Progenitor cell of endocrine pancreas (in vitro differentiated cells): ENCODE measurements at places on chromosomes 1 and 21.

DNA sequence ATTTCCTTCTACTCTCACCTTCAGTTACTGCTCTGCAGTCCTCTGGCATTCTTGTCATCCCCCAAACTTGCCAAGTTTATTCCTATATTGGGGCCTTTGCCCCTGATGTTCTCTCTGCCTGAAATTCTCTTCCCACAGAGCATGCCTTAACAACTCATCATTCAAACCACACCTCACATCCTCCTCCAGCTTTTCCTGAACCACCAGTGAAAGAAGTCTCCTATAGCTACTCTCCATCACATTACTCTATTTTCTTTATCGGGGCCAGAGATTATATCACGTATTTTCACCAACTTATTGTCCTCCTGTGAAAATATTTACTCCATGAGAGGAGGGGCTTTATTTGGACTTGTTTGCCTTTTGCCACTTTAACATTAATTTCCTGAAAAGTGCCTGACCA, 32.1 kb downstream of the EXTL2 start:
- DNase-seq = no peak
- H3K4me1 ChIP-seq = no peaks in the 10 kb centered on the region
- H3K27ac ChIP-seq = no peak overlapping the region
- no peaks in the 10 kb centered on the region for H3K27me3 ChIP-seq

DNA sequence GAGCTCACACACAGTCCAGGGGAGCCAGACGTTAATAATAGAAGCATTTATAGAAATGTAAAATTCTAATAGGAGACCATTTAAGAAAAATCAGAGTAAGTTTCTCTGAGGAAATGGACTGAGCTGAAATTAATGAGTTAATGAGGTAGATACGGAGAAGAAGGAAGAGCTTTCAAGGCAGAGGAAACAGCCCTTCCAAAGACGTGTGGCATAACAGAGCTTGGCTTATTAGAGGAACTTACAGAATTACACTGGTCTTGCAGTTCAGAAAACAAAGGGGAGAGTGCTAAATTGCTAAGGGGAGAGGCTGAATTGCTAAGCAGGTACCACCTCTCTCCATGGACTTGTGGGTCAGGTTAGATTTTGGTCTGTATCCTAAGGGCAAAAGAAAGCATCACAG, 8.2 kb upstream of the PIGK start:
- H3K36me3 ChIP-seq = peaks cover 17% of the 10 kb centered on the region
- DNase-seq = no peak
- H3K27ac ChIP-seq = no peak overlapping the region
- peaks cover 14% of the 10 kb centered on the region for H3K4me1 ChIP-seq
- no peaks in the 10 kb centered on the region for H3K27me3 ChIP-seq
- no peak overlapping the region for H3K4me3 ChIP-seq

DNA sequence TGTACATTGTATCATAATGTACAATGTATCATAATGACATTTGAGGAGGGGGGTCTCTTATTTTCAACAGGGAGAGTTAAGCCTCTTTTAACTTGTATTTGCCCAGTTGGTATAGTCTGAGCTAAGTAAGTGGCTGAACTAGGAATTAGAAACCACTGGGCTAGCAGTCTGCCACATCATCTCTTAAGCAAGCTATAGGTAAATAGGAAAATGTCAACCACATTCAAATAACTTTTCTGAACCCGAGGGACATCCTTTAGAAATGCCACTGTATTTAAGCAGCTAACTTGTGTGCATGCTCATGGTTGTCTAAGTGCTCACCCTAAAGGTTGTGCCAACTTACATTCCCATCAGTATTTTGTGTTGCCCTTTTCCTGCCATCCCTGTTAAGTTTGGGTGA, 35.5 kb upstream of the ASB17 start:
- no peaks in the 10 kb centered on the region for H3K27me3 ChIP-seq
- H3K4me3 ChIP-seq = no peak overlapping the region
- no peak for DNase-seq

DNA sequence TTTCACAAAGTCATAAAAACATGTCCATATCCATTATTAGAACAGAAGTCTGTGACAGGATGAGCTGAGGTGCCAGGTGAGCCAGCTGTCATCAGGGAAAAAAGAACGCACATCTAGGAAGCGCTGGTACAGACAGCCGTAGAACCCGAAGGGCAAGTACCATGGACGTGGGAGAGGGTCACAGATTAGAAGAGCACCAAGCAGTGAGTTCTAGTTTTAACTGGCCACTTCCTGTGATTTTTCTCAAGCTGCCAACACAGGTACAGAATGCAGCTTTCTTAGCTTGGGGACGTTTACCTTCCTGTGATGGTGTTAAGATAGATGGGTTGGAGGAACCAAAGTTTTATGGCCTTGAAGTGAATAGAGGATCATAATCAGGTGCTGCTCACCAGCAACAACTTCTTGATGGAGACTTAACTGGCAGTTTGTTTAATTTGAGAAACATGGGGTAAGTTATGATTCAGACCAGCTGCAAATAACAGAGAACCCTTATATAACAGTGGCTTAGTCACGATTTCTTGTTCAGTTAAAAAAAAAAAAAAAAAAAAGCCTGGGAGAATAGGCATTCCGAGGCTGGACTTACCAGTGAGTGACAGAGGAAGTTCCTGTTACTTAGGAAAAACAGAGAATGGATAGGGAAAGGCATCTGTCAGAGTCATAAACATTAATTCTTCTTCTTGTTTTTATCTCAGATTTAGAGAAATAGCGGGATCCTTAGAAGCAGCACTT, 30.9 kb downstream of the AGT start:
- peaks cover 28% of the 10 kb centered on the region for H3K36me3 ChIP-seq
- H3K4me3 ChIP-seq = no peak overlapping the region
- no peak for DNase-seq
- H3K27me3 ChIP-seq = no peaks in the 10 kb centered on the region

DNA sequence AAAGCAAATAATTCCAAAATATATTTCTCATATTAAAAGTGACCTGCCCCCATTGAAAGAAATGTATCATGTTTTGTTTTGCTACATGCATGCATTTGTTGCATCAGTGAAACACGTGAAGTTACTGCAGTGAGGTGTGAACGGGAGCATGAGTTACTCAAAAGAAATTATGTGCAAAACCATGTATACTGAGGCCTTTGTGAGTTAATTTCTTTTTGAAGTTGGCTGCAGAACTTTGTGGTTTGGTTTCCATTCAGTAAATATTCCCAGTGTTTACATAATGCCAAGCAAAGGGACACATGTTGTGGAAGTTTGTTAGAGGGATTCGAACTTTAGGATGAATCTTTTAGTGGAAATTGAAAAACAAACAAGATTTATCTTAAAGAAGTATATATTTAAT, 619.4 kb upstream of the ADAMTS5 start:
- no peak for DNase-seq
- H3K36me3 ChIP-seq = no peaks in the 10 kb centered on the region
- H3K4me3 ChIP-seq = no peak overlapping the region

DNA sequence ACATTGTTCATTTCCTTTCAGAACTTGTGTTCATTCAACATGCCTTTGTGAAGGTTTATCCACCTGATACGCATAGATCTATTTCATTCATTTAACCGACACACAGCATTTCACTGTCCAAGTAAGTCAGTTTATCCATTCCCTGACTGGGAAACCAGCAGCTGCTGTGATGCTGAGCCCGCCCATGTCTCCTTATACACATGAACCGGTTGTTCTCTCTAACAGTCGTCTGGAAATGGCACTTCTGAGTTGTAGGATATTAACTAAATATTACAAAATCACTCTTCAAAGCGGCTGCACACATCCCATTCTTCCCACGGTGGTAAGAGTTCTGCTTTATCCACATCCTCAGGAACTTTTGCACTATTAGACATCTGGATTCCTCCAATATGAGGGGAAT, 71.1 kb downstream of the NPHP4 start:
- DNase-seq = no peak
- H3K27me3 ChIP-seq = no peaks in the 10 kb centered on the region
- H3K27ac ChIP-seq = no peak overlapping the region
- peaks cover 5% of the 10 kb centered on the region for H3K36me3 ChIP-seq

DNA sequence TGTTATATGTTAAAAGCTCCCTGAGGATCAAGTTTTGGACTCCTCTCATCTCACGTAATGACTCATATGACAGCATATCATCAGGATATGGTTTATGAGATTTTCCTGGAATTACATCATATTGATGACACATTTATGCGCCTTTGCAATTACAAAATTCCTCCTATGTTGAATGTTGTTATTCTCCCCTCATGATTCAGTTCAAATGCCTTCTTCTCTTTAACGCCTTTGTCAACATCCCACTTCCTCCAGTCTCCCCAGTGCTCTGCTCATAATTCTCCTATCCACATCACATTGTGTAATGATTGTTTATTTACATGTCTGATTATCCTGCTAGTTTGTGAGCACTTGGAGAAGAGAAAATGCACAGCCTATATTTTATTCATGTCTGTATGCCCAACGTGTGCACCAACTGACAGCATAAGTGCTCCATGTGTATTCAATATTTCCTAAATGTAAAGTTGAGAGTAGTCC, 80.9 kb upstream of the BACH1 start:
- H3K27me3 ChIP-seq = no peaks in the 10 kb centered on the region
- no peak overlapping the region for H3K27ac ChIP-seq
- no peak for DNase-seq
- no peaks in the 10 kb centered on the region for H3K36me3 ChIP-seq
- no peak overlapping the region for H3K4me3 ChIP-seq

- H3K27me3 ChIP-seq = no peaks in the 10 kb centered on the region
- no peak for DNase-seq
- no peak overlapping the region for H3K4me3 ChIP-seq
- H3K36me3 ChIP-seq = no peaks in the 10 kb centered on the region
Observed at GRCh38 chr1:214518361-214518760, 33.0 kb downstream of the PTPN14 start.

DNA sequence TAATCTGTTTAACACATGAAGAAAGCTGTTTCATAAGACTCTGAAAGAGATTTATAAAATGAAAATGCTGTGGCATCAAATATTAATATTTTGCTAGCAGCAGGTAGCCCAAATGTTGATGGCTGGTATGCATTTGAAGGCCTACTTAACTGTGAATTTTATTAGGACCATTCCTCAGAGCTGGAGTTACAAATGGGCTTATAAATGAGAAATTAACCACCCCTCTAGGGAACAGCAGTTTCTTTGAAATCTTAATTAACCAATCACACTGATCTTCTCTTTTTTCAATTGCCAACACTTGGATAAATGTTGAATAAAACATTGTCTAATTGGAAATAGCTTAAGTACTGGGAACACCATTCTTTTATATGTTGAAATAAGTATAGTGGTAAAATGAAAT, 129.9 kb downstream of the GPR52 start:
- H3K36me3 ChIP-seq = peaks cover 8% of the 10 kb centered on the region
- no peaks in the 10 kb centered on the region for H3K27me3 ChIP-seq
- no peak overlapping the region for H3K4me3 ChIP-seq
- DNase-seq = no peak
- H3K4me1 ChIP-seq = no peaks in the 10 kb centered on the region

DNA sequence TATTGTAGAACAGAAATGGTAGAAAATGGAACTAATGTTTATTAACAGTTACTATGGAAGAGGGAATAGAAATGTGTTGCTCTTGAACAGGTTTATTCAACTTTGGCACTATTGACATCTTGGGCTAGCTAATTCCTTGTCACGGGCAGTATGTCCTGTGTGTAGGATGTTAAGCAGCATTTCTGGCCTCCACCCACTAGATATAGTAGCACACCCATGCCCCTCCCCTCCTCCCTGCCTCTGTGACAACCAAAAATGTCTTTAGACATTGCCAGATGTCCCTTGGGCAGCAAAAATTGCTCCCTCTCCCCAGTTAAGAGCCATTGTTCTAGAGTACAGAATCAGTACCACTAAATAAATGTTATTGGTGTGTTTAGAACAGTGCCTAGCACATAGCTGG, 91.4 kb upstream of the TPTE start:
- no peak overlapping the region for H3K27ac ChIP-seq
- H3K36me3 ChIP-seq = peaks cover 1% of the 10 kb centered on the region
- H3K27me3 ChIP-seq = no peaks in the 10 kb centered on the region
- no peaks in the 10 kb centered on the region for H3K4me1 ChIP-seq
- no peak for DNase-seq

- DNase-seq = no peak
- H3K27me3 ChIP-seq = peaks cover 2% of the 10 kb centered on the region
- no peaks in the 10 kb centered on the region for H3K36me3 ChIP-seq
- H3K27ac ChIP-seq = no peak overlapping the region
Observed at GRCh38 chr1:219676012-219676765, 63.3 kb upstream of the ZC3H11B start.

GRCh38 chr21:39911286-39912199, 44.3 kb downstream of the PCP4 start:
- H3K4me3 ChIP-seq = no peak overlapping the region
- no peak for DNase-seq
- H3K27ac ChIP-seq = no peak overlapping the region
- H3K36me3 ChIP-seq = no peaks in the 10 kb centered on the region
- peaks cover 7% of the 10 kb centered on the region for H3K4me1 ChIP-seq

DNA sequence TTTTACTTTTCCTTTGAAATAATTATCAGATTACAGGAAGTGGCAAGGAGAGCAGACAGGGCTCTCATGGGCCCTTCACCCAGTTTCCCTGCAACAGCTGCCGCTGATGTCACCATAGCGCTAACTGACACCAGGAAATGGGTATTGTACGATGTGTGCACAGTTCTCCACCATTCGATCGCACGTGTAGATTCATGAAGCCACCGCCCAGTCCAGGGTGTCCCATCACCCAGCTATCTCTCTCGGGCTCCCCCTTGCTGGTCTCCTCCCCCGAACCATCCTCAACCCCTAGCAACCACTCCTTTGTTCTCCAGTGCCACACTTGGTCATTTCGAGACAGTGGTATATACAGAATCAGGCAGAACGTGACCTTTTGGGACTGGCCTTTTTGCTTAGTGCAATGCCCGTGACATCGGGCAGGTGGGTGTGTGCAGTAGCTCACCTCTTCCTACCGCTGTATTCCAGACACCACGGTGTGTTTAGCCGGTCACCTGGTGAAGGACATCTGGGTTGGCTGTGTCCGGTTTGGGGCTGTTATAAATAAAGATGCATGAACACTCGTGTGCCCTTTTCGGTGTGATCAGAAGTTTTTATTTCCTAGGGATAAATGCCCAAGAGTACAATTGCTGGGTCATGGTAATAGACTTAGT, 118.4 kb downstream of the CRYAA start:
- H3K4me3 ChIP-seq = no peak overlapping the region
- no peak overlapping the region for H3K27ac ChIP-seq
- H3K27me3 ChIP-seq = no peaks in the 10 kb centered on the region
- H3K4me1 ChIP-seq = peaks cover 15% of the 10 kb centered on the region
- DNase-seq = no peak

GRCh38 chr1:166721145-166721544, 118.1 kb upstream of the POGK start:
- no peak overlapping the region for H3K27ac ChIP-seq
- no peak overlapping the region for H3K4me3 ChIP-seq
- no peak for DNase-seq
